Retinal pigment epithelial cell (primary cell): ENCODE measurements at places on chromosomes 1 and 21.

DNA sequence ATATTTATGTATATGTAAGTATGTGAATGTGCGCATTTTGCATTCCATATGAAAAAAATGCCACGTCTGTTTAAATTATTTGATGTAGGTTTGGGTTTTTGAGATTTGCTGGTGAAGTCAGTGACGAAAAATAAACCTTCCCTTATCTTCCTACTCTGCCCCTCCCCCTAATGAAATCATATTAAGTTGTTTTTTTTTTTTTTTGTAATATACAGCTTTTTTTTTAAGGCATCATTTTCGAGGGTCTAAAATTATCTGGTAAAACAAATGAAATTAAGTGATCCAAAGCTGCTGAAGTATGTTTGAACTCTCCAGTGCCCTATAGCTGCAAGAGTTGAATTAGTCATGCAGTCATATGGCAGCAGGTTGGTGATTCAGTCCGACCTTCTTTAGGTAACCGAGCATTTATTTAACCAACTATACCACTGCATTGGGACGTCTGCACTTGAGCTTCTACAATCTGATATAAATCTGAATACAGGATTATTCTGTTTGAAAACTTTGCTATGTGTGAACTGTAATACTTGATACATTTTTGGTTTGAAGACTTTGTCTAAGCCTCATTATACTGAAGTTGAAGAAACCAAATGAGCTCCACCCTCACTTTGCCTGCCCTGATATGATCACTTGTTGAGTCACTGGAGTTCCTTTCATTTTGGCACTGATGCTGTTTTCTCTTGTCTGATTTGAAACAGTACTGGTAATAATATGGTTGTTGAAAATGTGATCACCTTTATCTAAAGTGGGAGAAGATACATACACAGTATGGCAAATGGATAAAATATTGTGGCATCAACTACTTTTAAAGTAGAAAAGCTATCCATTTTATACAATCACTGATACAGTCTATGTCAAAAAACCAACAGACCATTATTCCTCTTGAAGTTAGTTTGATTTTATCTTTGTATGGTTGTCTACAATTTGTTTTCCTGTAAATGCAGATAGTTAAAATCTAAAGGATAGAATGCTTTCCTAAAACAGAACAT, 11.7 kb downstream of the PDIK1L start:
- DNase-seq, result peak; percentile 76

- no peak for DNase-seq
Measured at GRCh38 chr1:109880971-109881894, 29.4 kb upstream of the CSF1 start.

- no peak for DNase-seq
Measured at GRCh38 chr1:47964636-47965035, 32.5 kb downstream of the TRABD2B start.

GRCh38 chr1:239879321-239880170, 212.1 kb upstream of the FMN2 start:
- no peak for DNase-seq

- DNase-seq, result no peak
Measured at GRCh38 chr1:207633226-207633625, 11.7 kb upstream of the CR1L start.

DNA sequence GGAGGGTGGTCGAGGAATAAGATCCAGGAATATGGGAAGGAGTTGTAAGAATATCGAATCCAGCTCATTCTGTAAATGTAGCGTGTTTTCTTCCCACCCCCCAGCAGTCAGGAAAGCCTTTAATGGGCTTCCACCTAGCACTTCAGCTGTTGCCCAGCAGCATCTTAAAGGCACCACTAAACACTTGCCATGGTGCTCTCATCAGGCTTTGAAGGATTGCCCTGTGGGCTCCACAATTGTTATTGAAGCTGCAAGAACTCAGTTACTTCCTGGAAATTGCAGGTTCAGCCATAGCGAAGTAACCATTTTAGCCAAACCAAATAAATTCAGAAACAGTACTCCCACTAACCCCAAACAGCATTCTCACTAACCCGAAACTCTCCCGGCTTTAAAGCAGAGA, 511.2 kb downstream of the PLPP3 start:
- no peak for DNase-seq

GRCh38 chr1:39335216-39335615, 130.7 kb downstream of the MACF1 start:
- DNase-seq, result no peak

- no peak for DNase-seq
Measured at GRCh38 chr1:21867451-21867996, 55.5 kb downstream of the LDLRAD2 start.

- DNase-seq, result no peak
Measured at GRCh38 chr1:188904201-188904600, 1573.5 kb downstream of the BRINP3 start.

GRCh38 chr1:231092380-231092779, 52.3 kb upstream of the FAM89A start:
- no peak for DNase-seq

GRCh38 chr21:45157932-45158331, 83.6 kb downstream of the ADARB1 start:
- DNase-seq, result no peak

DNA sequence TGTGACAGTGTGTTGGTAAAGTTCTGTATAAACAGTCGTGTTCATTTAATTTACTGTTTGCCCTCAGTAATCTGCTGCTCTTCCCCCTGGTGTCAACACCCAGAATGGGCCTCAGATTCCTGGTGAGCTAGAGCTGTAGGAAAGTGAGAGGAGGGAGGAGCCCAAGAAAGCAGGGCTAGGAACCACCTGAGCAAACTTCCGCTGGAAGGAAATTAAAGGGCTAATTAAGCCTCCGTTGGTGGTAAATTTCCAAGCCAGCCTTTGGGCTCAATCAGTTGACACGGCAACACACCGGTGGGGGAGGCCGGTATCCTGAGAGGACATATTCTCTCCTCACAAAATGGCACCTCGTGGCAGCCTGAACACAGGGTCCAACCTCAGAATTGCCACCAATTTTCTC, 32.9 kb downstream of the RAB3B start:
- DNase-seq, result no peak

- DNase-seq, result no peak
Measured at GRCh38 chr1:1862905-1863547, 27.9 kb downstream of the GNB1 start.

GRCh38 chr1:198444792-198445191, 95.7 kb downstream of the ATP6V1G3 start:
- peak; percentile 94 for DNase-seq

DNA sequence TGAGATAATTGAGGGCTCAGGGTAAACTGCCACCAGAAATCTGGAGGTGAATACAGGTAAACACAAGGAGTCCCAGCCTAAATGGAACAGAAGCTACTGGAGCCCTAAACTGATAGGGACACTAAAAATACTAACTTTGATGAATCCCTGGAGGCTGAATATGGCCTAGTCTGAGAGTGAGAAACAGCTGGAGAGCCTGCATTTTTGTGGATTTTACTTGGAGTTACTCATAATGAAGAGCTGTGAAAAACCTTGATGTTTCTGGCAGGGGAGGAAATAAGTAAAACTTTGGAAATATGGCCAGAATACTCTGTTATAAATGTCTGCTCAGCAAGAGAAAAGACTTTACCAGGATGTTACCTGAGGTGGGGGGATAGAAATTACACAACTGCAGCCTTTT, 164.4 kb downstream of the LIPI start:
- no peak for DNase-seq

DNA sequence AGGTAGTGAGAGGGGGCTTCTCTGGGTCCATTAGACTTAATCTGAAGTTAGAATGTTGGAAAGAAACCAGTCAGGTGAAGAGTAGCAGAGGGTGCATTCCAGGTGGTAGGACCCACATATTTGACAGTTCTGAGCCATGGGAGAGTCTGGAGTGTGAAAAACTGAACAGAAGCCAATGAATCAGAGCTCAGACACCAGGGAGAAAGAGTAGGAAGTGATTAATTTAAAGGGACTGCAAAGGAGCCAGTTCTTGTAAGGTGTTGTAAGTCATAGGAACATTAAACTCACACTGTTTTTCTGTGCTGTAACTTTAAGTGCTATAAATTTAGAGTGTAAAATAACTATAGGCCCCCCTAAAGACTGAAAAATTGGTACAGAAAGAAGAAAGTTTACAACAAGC, 5.9 kb upstream of the DHX9 start:
- no peak for DNase-seq

- DNase-seq, result no peak
Measured at GRCh38 chr1:29650041-29650400, 413.7 kb downstream of the PTPRU start.

DNA sequence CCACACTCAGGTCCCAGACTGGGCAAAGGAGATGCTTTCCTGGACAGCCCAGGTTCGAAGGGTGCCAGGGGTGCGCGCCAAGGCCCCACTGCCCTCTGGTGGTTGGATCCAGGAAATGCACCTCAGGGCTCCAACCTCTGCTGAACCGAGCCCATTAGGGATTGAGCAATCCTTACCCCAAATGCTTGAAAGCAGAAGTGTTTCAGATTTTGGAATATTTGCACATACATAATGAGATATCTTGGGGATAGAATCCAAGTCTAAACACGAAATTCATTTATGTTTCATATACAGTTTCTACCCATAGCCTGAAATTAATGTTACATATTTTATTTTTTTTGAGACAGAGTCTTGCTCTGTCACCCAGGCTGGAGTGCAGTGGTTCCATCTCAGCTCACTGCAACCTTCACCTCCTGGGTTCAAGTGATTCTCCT, 57.4 kb downstream of the SLC9A1 start:
- no peak for DNase-seq

GRCh38 chr1:15940110-15941043, 35.5 kb downstream of the ZBTB17 start:
- no peak for DNase-seq

- no peak for DNase-seq
Measured at GRCh38 chr1:64251971-64252370, 48.5 kb downstream of the UBE2U start.

DNA sequence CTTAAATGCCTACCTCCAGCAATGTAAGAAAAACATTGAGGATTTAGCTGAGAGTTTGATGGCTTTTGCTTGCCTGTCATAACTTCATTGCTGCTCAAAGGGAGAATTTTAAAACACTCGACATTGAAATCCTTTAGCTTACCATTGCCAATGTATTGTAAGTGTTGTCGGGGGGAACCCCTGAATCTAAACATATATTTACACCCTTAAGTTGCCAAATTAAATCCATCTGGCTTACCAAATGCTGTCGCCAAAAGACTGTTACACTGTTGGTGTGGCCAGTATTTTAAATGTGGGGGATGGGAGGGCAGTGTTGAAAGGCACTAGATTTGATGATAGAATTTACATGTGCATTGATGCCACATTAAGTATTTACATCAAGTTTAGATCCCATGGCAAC, 24.9 kb upstream of the C1orf105 start:
- DNase-seq, result no peak

DNA sequence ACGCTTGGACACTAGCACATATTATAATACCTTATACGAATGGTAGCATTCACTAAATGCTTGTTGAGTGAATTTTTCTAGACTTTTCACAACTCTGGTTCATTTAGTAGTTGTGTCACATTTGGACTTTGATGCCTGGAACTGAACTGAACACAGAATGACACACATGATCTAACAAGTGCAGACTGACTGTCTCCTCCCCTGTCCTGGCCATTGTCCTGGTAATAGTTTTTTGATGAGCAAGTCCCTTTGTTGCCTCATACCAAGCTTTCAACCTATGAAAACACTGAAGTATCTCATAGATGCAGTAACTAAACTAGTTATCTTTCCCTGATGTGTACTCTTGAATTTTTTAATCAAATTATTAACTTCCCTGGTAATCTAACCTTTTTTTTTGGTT, 66.4 kb downstream of the LRRC8D start:
- no peak for DNase-seq

DNA sequence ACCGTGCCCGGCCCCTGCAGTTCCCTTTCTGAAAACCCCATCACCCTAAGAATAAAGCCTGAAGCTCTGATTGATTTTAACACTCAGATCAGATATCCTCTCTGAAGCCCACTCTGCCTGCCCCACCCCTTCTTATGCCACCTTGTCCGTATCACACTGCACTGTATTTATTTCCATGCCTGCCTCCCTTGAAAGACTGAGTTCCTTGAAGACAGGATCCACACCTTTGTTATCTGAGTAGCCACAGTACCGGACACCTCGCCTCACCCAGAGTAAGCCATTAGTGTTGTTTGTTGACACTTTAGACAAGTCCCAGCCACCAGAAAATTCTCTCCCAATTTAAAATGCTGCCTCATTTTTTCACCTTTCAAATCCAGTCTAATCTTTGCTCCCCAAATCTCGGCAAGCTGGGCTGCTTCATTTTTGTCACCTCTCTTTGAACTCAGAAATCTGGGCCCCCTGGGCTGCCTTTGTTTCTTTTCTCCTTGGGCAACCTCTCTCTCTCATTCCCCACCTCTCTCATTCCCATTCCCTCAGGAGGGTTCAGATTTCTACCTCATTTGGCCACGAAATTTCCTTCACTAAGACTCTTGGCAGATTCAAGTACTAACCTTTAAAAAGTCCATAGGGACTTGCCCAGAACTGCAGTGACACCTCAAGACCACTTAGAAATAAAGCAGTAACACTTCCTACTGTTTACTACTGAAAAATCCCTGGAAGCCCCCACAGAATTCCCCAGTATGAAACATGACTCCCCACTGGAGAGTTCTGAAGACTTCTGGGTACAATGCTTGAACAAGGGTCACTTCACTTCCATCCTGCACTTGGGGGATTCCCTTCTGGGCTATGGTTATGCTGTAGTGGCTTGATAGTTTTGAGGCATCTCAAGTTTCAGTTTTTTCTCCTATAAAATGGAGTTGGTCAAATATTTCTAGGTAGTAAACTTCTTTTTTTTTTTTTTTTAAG, 8.7 kb upstream of the PPP1R15B start:
- no peak for DNase-seq

DNA sequence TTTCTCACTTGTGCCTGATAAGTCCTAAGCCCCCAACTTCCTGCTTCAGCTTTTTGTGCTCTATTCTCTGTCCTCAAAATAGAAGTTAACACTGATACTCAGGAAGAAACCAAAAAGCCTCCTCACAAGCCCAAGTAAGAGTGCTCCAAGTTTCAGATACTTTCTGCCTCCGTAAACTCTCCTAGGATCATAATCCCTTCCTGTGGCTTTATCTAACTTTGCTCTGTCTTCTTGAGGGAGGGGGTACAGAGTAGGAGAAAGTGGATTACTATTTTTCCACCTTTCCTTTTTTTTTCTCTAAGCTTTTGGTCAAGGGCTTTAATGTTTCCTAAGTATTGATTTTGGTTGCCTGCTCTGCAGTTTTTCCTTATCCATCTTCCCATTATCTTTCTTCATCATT, 54.6 kb downstream of the DPH5 start:
- no peak for DNase-seq
